Thoracic aorta endothelial cell (primary cell): ENCODE measurements at places on chromosomes 3 and 15. TPM values are rescaled to one million over a fixed set of nuclear protein-coding genes. Genes with fewer than 3 reads are reported as not detected.

The CCDC54 gene
- not detected in 2 replicates for total RNA-seq

The IGDCC3 gene
- total RNA-seq: not detected in 2 replicates

The GNAT1 gene
- not detected in 2 replicates for total RNA-seq

The UBAP1L gene
- total RNA-seq: 1.9 and 2.2 TPM in 2 replicates

The CCDC39 gene
- total RNA-seq: 0.14 TPM in 1 of 2 replicates, not detected in the other

The GASK1A gene
- not detected in 2 replicates for total RNA-seq

The MNS1 gene
- total RNA-seq: 1.4 and 1.6 TPM in 2 replicates

The RASL12 gene
- total RNA-seq: not detected in 2 replicates

The SHC4 gene
- 0.53 and 0.65 TPM in 2 replicates for total RNA-seq

The KY gene
- total RNA-seq: not detected in 2 replicates

The MGA gene
- total RNA-seq: 46.3 and 50.0 TPM in 2 replicates

The SPSB4 gene
- total RNA-seq: under 0.01 TPM in 1 of 2 replicates, not detected in the other

The KNL1 gene
- total RNA-seq: 62.6 and 107 TPM in 2 replicates

The SYNM gene
- total RNA-seq: 5.7 and 7.9 TPM in 2 replicates

The SAMD7 gene
- total RNA-seq: not detected in 2 replicates

The NRG4 gene
- total RNA-seq: not detected in 2 replicates

The BNC1 gene
- 6.9 and 12.8 TPM in 2 replicates for total RNA-seq

The TUSC7 gene
- not detected in 2 replicates for total RNA-seq

The CADPS gene
- total RNA-seq: not detected in 2 replicates

The ALPK3 gene
- 20.1 and 31.9 TPM in 2 replicates for total RNA-seq

The GPR149 gene
- not detected in 2 replicates for total RNA-seq

The RAD51 gene
- total RNA-seq: 10.2 and 12.1 TPM in 2 replicates

The B3GALNT1 gene
- total RNA-seq: 37.4 and 47.7 TPM in 2 replicates

The VPS13C gene
- 155 and 165 TPM in 2 replicates for total RNA-seq

The TRIM69 gene
- 9.3 and 18.6 TPM in 2 replicates for total RNA-seq

The VPS8 gene
- 82.3 and 99.6 TPM in 2 replicates for total RNA-seq

The GOLGA8N gene
- total RNA-seq: 1.9 and 3.0 TPM in 2 replicates

The HGD gene
- 0.13 and 0.14 TPM in 2 replicates for total RNA-seq

The TGM4 gene
- total RNA-seq: 0.07 and 0.13 TPM in 2 replicates

The RASGRP1 gene
- total RNA-seq: 0.07 and 0.13 TPM in 2 replicates

The CACNA1D gene
- total RNA-seq: under 0.01 TPM in 1 of 2 replicates, not detected in the other

The ECE2 gene
- not detected in 2 replicates for total RNA-seq

The CFAP91 gene
- 0.13 and 0.29 TPM in 2 replicates for total RNA-seq

The C3orf22 gene
- not detected in 2 replicates for total RNA-seq

The CTDSPL gene
- 43.6 and 53.0 TPM in 2 replicates for total RNA-seq

The GANC gene
- total RNA-seq: 16.2 and 20.0 TPM in 2 replicates

The SLC27A2 gene
- total RNA-seq: 0.07 TPM in 1 of 2 replicates, not detected in the other

The CHDH gene
- under 0.01 and 1.1 TPM in 2 replicates for total RNA-seq

The HRG gene
- total RNA-seq: not detected in 2 replicates
